ENCODE measurements at places on chromosomes 4 and X. TPM values are rescaled to one million over a fixed set of nuclear protein-coding genes. Genes with fewer than 3 reads are reported as not detected.

DNA sequence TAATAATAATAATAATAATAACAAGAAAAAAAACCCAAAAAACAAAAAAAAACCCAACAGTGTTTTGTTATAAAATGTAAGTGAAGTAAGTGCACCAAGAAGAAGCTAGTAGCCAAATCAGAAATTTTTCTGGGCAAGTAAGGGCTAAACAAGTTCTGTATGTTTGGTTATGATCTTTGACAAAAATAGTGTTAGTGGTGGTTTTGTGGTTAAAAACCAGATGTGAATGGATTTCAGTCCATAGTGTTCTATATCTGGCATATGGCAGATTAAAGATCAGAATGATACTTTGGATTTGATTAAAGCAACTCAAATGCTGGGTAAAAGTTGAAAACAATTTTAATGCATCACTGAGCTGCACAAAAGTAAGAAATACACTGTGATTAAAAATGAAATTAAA is 116.5 kb upstream of the NDST4 start:
- DNase-seq = no peak

- no peak for DNase-seq
Measured at GRCh38 chr4:48472794-48473193, 10.3 kb upstream of the SLC10A4 start.

DNA sequence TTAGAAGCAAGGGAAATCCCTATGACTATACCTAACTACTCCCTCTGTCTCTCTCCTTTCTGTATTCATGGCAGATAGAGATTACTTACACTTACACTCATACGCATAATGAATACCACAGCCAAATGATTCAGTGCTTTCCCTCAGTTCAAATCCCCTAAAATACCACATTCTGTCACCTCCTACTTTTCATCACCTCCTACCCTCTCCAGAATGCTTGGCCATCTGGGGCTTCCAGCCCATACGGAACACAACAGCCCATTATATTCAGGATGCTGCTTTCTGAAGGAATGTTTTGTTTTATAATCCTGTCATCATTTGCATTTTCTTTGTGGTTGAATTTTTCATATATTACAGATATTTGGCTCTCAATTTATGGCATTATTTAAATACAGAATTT is 361.6 kb downstream of the GRIA2 start:
- no peak for DNase-seq

NUP62CL gene
- total RNA-seq = not detected

DNA sequence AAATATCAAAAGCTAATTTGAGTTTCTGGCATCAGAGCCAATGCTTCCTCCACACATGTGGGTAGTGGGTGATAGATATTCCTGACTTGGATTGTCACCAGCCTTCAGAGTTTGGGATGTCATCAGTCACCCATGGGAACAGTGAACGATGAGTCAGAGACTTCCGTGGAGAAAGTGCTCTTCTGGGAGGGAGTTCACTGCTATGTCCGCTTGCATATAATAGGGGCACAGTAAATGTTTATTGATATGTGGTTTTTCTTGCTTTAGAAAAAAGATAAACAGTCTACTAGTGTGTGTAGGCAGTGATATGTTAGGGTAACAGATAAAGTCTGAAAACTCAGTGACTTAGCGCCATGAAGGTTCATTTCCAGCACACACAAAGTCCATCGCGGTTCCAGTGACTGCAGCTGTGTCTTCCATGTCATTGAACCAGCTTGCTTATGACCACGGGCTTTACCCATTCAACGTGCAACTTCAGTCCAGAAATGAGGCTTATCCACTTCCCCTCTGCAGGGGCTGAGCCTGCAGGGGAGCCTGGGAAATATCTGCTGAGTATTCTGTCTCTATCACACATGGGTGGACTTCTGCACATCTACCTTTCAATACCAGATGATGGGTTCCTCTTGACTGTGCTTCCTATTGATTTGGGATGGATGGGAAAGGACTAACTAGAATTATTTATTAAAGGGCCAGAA is 87.7 kb upstream of the WWC2 start:
- peak; percentile 44 for DNase-seq

DNA sequence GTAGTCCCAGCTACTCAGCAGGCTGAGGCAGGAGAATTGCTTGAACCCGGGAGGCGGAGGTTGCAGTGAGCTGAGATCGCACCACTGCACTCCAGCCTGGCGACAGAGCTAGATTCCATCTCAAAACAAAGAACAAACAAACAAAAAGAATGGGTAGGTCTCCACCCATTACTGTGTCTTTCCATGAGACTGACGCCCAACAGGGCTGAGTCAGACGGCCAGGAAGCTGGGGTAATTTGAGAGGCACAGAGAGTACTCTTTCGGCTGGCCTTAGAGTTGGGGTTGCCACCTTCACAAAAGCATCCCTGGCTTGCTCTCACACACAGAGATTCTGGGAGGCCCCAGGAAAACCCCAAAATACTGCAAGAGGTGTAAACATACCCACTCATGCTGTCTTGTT is 72.0 kb upstream of the DHRSX start:
- no peak for DNase-seq

F8A2 gene
- not detected for total RNA-seq

GRCh38 chr4:169098532-169098931 is 88.5 kb upstream of the CBR4 start:
- DNase-seq = peak; percentile 56

GRCh38 chr4:155946486-155946885 is 7.2 kb downstream of the CTSO start:
- DNase-seq = peak; percentile 73

GRCh38 chrX:150913511-150913910 is 15.0 kb upstream of the CD99L2 start:
- DNase-seq = peak; percentile 10

DNA sequence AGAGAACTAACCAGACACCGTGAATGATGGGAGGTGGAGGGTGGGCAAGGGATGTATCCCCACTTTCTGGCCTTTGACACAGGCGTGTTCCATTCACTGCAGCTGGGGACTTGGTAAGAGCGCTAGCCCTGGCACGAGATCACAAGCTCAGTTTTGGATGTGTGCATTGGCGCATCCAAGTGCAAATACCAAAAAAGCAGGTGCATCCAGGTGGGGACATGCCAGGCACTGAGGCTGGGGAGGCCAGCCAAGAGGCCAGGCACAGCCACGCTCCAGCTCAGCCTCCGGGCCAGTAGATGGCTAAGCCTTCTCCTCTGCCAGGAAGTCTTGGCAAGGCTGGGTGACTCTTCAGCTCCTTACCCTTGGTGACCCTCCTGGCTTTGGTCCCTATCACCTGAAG is 4.4 kb upstream of the ZFP92 start:
- no peak for DNase-seq

DNA sequence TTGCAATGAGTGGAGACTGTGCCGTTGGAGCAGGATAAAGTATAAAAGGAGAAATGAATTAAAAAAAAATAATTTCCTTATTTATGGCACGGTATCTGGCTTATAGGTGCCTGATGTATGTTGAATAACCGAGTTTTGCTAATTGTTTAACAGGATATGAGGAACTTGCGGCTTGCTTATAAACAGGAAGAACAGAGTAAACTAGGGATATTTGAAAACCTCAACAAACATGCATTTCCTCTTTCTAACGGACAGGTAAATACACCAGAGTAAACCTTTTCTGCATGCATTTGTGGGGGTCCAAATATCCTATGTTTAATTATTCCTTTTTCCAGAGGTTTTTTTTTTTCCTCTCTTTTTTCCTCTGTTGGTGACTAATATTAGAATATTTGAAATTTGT is 36.8 kb downstream of the MTMR1 start:
- no peak for DNase-seq

- DNase-seq = no peak
Measured at GRCh38 chrX:47854474-47854873, 17.8 kb downstream of the ZNF81 start.

SMIM10 gene
- 1.2 TPM for total RNA-seq

GRCh38 chr4:53161051-53161786 is 204.6 kb downstream of the SCFD2 start:
- DNase-seq = no peak

TRPC5OS gene
- total RNA-seq = not detected

GRCh38 chrX:122868631-122869030 is 315.4 kb upstream of the GRIA3 start:
- peak; percentile 30 for DNase-seq

- no peak for DNase-seq
Measured at GRCh38 chr4:139633661-139634060, 32.0 kb upstream of the MGST2 start.

DNA sequence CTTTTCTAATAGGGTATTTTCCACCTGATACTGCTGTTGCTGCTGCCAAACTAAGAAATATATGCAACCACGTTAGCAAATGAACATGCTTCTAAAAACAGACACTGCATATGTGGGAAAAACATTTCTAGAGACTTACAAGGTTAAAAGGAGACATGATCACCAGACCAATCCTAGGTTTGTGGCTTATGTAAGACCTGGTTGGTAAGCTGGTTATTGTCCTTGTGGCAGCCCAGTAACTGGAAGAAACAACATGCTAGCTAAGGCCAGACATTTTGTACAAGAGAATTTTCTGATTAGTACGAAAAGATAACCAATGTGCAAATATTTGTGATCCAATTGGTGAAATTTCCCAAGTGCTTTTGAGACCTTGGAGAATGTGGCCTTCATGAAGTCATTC is 112.0 kb downstream of the AFF2 start:
- no peak for DNase-seq

DNA sequence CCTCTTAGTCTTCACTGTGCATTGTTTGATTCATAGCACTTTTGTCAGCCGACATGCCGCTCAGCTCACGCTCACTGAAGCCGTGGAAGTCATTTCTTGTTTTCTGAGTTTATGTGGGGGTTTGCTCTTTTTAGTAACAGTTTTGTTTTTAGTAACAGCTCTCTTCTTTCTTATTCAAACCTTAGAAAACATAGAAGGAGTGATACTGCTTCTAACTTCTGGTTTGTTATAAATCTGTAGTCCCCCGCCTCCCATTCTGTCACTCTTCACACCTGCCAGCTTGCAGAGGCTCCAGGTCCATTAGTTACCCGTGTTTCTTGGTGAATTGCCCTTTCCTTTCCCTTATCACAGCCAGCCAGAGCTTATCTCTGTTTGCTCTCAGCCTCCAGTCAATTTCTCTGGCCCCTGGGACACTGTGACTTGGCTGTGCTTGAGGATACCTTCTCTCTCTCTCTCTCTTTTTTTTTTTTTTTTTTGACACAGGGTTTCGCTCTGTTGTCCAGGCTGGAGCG is 50.5 kb downstream of the GRK4 start:
- no peak for DNase-seq

TMEM47 gene
- total RNA-seq = 39.6 TPM

- DNase-seq = no peak
Measured at GRCh38 chr4:185730849-185731608, 81.0 kb downstream of the SORBS2 start.

GTPBP6 gene
- total RNA-seq = 27.9 TPM

GRCh38 chr4:116499-116898 is 7.8 kb upstream of the ZNF718 start:
- DNase-seq = no peak

- peak; percentile 84 for DNase-seq
Measured at GRCh38 chr4:101199507-101200285, 147.6 kb downstream of the PPP3CA start.

DNA sequence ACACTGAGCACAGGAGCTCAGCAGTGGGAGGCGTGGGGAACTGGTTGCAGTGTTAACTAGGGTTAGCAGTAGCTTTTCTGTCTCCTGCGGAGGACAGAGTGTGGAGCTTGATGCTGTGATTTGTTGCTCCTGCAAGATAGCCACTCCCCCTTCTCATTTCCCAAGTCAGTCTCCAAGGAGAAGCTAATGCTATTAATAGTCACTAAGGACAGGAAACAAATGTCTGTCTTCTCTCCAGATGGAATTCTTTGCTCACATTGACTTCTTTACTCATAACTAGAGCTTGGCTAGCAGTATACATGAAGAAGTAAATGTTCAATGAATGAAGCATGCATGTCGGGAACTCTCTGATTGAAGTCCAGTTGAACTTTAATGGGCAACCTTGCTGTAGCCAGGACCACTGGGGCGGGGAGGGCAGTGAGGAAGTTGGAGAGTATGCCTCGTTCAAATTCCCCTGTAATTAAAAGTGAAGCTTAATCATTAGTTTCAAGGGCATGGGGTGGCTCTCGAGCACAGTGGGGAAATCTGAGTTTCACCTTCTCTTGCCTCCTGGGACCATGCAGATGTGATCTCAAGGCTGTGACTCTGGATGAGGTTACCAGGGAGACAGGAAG is 156.6 kb upstream of the SCML1 start:
- DNase-seq = peak; percentile 86

KLKB1 gene
- not detected for total RNA-seq

SLC2A9 gene
- total RNA-seq = 0.62 TPM

TRIM61 gene
- 1.4 TPM for total RNA-seq

DNA sequence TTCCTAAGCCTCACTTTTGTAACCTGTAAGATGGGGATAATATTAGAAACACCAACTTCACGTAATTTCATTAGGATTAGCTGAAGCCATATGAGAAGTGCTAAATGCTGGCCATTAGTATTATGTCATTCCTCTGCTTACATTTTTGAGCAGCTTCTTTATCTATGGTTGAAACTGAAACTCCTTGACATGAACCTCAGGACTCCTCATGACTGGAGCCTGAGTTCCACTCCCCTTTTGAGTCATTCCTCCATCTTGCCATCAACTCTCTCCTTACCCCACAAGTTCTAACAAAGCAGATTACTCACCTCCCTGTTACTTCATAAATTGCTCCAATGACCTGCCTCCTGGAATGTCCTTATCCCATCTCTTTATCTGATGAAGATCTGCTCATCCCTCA is 123.2 kb upstream of the KCNIP4 start:
- peak; percentile 5 for DNase-seq

DNA sequence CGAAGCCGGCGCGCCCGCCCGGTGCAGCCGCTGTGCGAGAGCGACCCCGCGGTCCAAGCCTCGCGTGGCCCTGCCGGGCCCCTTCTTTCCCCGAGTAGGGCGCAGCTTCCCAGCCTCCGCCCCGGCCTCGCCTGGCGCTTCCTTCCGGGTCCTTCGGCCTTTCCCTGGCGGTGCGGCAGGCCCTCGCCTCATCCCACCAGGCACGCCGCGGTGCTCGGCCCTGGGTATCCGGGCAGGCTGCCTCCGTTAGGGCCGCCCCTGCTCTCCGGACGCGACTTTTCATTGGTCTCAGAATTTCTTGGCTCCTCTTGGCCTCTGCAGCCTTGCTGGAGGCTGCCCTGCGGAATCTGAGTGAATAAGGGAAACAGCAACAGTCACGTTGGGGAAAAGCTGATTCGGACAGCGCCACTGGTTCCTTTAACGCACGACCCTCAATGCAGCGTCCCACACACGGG is 429 bp downstream of the UVSSA start:
- peak; percentile 80 for DNase-seq

GRCh38 chr4:67465032-67465762 is 80.1 kb downstream of the CENPC start:
- no peak for DNase-seq

- no peak for DNase-seq
Measured at GRCh38 chrX:45518552-45518951, 317.9 kb upstream of the DIPK2B start.

GRCh38 chr4:123073650-123074049 is 151.3 kb upstream of the NUDT6 start:
- no peak for DNase-seq

DNA sequence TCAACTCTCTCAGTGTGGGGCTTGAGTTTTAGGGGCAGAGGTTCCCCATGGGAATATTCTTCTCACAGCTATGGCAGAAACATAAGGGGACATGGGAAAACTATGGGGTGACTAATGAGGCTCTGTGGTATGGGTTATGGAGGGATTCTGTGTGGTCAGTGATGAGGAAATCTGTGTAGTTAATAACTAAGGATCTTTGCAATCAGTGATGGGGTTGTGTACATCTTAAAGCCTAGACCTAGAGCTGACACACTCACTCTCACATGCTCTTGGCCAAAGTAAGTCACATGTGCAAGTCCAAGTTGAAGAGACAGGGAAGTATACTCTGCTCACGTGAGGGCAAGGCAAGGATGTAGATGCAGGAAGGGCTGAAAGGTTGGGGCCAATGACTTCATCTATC is 86.4 kb upstream of the UXT start:
- DNase-seq = no peak
